Aorta (tissue), 5 donors: ENCODE measurements at places on chromosomes 11 and 22.

DNA sequence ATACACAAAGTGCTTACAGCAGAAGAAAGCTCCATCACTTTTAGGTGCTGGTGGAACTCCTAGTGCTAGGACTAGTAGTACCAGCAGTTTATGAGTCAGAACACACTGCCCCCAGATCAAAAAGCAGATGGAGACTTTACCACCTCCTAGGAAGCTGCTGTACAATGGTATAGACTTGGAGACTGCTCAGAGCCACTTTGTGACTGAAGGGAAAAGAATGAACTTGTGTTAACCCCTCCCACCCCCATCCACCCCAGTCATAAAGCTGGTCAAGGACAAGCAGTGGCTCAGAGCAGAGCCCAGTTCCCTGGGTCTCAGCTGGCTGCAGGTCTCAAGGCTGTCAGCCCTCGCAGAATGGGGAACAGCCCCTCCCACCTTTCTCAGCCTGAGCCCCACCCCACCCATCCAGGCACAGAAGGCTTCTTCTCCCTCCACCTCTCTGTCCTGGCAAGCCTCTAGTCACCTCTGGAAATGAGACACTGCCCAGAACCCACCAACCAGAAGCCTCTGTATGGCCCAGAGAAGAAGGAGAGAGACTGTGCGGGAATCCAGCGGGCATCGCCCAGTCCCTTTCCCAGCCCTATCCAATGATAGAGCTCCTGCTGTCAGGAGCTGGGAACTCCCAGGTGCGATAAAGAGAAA is 23.8 kb downstream of the PACSIN2 start:
- peak; percentile 68 for DNase-seq
- peaks cover 9% of the 10 kb centered on the region for H3K4me1 ChIP-seq
- H3K36me3 ChIP-seq = no peaks in the 10 kb centered on the region
- no peaks in the 10 kb centered on the region for H3K27me3 ChIP-seq
- H3K27ac ChIP-seq = peak overlapping the region; percentile 70

DNA sequence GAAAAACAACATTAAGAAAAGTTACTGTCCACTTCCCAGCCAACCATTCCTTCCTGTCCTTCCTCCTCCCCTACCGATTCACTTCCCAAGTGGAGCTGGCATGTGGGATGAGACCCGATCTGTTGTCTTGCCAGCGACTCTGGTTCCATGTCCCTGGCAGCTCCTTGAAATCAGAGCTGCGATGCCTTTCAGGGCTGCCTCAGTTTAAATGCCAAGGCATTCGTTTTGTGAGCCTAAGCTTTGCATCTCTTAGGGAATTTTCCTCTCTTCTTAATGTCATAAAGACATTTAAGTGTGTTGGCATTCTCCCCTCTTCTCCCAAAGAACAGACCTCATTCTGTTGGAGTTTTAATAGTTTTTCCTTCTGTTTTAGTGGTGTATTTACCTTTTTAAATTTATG is 98.4 kb downstream of the EXT2 start:
- H3K27me3 ChIP-seq = no peaks in the 10 kb centered on the region
- H3K36me3 ChIP-seq = peaks cover 3% of the 10 kb centered on the region
- no peak overlapping the region for H3K27ac ChIP-seq
- H3K4me1 ChIP-seq = no peaks in the 10 kb centered on the region
- H3K4me3 ChIP-seq = no peak overlapping the region

DNA sequence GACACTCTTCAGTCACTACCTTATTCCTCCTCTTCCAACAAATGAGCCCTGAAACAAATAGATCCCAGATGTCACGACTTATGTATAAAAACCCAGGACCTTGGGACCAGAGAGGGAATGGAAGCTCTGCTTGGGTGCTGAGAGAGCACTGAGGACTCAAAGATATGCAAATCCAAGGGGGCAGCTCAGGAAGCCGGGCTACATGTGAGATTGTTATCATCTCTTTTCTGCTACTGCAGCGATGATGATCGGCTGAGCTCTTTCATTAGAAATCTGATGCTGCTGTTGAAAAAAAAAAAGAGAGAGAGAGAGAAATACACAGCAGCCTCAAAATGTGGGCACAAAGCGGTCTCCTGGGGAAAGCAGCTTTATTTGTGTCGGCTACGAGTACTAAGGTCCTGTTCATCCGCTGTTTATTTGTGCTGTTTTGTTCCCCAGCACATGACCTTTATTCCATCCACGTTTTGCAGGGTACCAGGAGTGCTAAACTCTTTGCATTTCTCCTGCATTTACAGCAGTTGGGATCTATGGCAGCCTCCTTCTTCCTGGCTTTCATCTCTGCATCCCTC is 120.2 kb downstream of the TRIM29 start:
- DNase-seq = no peak
- H3K27me3 ChIP-seq = no peaks in the 10 kb centered on the region
- no peaks in the 10 kb centered on the region for H3K36me3 ChIP-seq
- H3K4me3 ChIP-seq = no peak overlapping the region
- H3K27ac ChIP-seq = no peak overlapping the region
- no peaks in the 10 kb centered on the region for H3K4me1 ChIP-seq

GRCh38 chr11:57429946-57430345 is 3.0 kb upstream of the SLC43A3 start:
- H3K27ac ChIP-seq = no peak overlapping the region
- no peak overlapping the region for H3K4me3 ChIP-seq
- no peaks in the 10 kb centered on the region for H3K4me1 ChIP-seq
- DNase-seq = no peak
- no peaks in the 10 kb centered on the region for H3K36me3 ChIP-seq

GRCh38 chr11:132115454-132115853 is 745.0 kb downstream of the NTM start:
- no peak overlapping the region for H3K27ac ChIP-seq
- no peaks in the 10 kb centered on the region for H3K36me3 ChIP-seq
- DNase-seq = no peak
- no peaks in the 10 kb centered on the region for H3K4me1 ChIP-seq

DNA sequence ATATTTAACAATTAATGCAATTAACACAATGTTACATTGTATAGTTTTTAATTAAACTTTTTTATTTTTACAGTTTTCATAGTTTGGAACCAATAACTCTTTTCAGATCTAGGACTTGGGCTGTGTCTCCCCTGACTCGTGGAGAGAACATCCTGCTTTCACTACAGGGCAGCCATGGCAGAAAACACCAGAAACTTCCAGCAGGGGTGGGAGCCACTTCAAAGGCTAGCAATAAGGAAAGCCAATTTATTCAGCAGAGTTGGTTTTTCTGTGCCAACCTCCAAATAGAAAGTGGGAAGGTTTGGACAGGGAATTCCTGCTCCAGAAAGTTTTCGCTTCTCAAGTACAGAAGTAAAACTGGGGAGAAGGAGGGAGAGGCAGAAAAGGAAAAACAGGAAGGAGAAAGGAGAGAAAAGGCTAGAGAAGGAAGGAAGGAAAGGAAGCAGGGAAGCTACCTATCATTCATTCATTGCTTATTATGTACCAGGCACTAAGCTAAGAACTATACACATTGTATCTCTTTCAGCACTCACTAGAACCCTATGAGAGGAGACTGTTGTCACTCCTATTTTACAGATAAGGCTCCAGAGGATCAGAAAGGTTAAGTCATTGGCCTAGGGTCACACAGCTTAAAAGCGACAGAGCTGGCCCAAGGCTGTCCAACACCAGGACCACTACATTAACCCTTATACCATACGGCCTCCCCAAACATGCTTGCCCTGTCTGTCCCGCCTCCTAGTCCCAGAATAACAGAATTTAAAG is 54.8 kb upstream of the CREB3L1 start:
- no peak for DNase-seq
- H3K4me1 ChIP-seq = no peaks in the 10 kb centered on the region
- H3K27ac ChIP-seq = no peak overlapping the region
- no peak overlapping the region for H3K4me3 ChIP-seq

GRCh38 chr22:30541961-30542810 is 4.4 kb downstream of the SEC14L6 start:
- no peak overlapping the region for H3K27ac ChIP-seq
- no peak overlapping the region for H3K4me3 ChIP-seq
- no peaks in the 10 kb centered on the region for H3K4me1 ChIP-seq

DNA sequence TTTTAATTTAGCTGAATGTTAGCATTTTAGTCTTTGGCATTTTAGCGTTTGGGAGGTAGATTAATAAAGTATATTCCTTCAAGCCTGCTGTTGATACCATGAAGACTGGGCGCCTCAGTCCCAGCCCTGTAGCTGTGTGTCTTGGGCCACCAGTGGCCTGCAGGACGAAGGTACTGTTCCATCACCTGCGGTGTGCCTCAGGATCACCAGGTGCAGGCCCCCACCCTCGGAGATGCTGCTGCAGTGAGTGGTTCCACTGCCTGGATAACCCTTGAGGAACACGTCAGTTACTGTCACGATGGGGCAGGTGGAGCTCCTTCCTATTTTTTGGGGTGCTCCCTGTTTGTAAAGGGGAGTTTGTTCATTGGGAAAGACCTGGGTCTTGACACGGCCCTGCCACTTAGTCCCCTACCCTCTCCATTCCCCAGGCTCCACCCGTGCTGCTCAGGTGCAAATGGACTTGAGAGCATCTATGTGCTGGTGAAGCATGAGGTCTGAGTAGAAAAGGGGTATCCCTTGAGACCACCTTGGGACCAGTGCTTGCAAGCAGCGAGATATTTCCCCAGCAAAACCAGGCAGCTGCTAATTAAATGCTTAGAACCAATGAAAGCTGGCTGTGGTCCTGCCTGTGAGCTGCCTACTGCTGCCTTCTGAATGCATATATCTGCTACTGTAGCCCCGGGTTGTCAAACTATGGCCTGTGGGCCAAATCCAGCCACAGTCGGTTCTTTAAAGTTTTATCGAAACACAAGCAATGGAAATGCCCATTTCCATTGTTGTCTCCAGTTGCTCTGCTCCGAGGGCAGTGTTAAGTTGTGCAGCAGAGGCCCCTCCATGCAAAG is 28.7 kb downstream of the INCENP start:
- peaks cover 6% of the 10 kb centered on the region for H3K36me3 ChIP-seq
- no peak overlapping the region for H3K4me3 ChIP-seq
- DNase-seq = peak; percentile 34

GRCh38 chr22:42919199-42919598 is 62.1 kb upstream of the ARFGAP3 start:
- peak; percentile 40 for DNase-seq
- peaks cover 4% of the 10 kb centered on the region for H3K4me1 ChIP-seq
- H3K27ac ChIP-seq = peak overlapping the region; percentile 13
- no peak overlapping the region for H3K4me3 ChIP-seq
- H3K27me3 ChIP-seq = no peaks in the 10 kb centered on the region

GRCh38 chr22:33952776-33953175 is 32.5 kb upstream of the LARGE1 start:
- H3K27me3 ChIP-seq = peaks cover 1% of the 10 kb centered on the region
- no peak overlapping the region for H3K4me3 ChIP-seq

DNA sequence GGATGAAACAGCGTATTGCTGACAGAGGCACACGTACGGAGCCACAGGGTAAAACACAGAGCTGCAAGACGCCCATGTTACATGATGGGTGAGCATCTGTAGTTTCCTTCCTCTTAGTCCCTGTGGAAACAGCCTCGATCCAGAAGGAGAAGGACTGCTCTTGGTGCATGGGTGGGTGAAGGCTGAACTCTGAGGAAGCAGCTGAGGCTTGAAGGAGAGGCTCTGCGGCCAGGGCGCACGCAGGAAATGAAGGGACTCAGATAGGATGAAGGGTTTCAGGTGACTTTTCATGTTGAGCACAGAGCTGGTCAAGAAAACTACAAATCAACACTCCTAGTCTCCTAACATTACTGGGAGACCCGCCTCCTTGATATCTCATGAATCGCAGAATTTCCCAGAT is 65.7 kb upstream of the ADA2 start:
- no peak for DNase-seq
- H3K4me1 ChIP-seq = no peaks in the 10 kb centered on the region
- H3K4me3 ChIP-seq = no peak overlapping the region
- H3K27me3 ChIP-seq = no peaks in the 10 kb centered on the region
- no peak overlapping the region for H3K27ac ChIP-seq

GRCh38 chr11:78190871-78191538 is 2.3 kb downstream of the USP35 start:
- H3K4me3 ChIP-seq = no peak overlapping the region
- peaks cover 5% of the 10 kb centered on the region for H3K4me1 ChIP-seq
- no peak overlapping the region for H3K27ac ChIP-seq
- H3K36me3 ChIP-seq = no peaks in the 10 kb centered on the region

DNA sequence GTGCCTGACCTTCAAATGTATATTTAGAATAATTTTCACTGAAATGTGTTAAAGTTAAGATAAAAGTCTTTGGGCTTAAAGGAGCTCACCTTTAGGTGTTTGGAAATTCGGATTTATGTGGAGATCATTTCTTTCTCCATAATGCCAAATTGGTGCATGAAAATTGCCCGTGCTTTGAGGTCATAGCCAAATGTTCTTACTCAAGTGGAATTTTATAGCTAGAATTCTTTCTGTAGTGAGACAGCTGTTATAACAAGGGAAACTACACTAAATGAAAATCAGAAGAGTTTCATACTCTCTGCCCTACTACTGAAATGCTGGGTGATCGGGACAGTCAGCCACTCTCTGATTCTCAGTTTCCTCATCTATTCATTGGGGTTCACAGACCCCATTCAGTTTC is 89.5 kb upstream of the DBX1 start:
- H3K27me3 ChIP-seq = no peaks in the 10 kb centered on the region
- no peaks in the 10 kb centered on the region for H3K36me3 ChIP-seq
- no peak for DNase-seq
- peaks cover 2% of the 10 kb centered on the region for H3K4me1 ChIP-seq

- no peak for DNase-seq
- H3K27ac ChIP-seq = no peak overlapping the region
- H3K4me3 ChIP-seq = no peak overlapping the region
- H3K36me3 ChIP-seq = no peaks in the 10 kb centered on the region
- H3K4me1 ChIP-seq = no peaks in the 10 kb centered on the region
These were observed 174.4 kb upstream of the NECTIN1 start for GRCh38 chr11:119903389-119903788.

GRCh38 chr11:59207988-59208451 is 4.7 kb downstream of the MPEG1 start:
- no peaks in the 10 kb centered on the region for H3K4me1 ChIP-seq
- DNase-seq = no peak
- no peaks in the 10 kb centered on the region for H3K36me3 ChIP-seq
- no peak overlapping the region for H3K27ac ChIP-seq
- no peak overlapping the region for H3K4me3 ChIP-seq

DNA sequence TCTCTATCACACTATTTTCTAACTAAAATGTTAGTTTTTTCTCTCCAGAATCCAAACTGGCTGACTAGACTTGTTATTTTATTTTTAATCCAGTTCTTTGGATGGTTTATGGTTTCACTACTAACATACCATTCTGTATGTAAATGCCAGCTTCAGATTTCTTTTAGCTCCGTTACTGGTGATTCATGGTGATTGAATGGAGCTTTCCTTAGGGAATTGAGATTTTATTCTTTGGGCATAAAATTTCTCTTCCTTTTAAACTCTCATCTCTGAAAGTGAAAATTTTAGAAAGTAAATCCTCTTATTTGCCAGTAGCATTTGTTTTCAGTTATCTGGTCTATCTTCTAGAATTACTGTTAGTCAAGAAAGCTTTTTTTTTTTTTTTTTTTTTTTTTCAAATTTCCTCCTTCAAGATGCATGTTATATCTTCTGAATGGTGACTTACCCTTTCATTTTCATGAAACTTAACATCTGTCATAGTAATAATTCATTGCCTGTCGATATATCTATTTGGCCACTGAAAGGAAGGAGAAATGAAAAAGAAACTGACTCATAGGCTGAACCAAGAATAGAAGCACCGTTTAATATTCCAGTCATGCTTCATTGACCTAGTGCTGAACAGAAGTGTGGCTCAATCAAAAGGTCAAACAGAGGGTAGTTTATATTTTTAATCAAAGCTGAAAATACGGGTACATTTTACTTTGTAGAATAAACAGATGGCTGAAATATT is 6.4 kb downstream of the ENDOD1 start:
- no peak overlapping the region for H3K4me3 ChIP-seq
- H3K27ac ChIP-seq = no peak overlapping the region
- no peaks in the 10 kb centered on the region for H3K4me1 ChIP-seq
- H3K27me3 ChIP-seq = no peaks in the 10 kb centered on the region
- no peak for DNase-seq
